ENCODE measurements at places on chromosomes 2 and 18.

GRCh38 chr18:77086034-77086433 is 46.5 kb downstream of the MBP start:
- no peak for DNase-seq

- DNase-seq = no peak
These were observed 62.3 kb upstream of the ITGA4 start for GRCh38 chr2:181394741-181395437.

DNA sequence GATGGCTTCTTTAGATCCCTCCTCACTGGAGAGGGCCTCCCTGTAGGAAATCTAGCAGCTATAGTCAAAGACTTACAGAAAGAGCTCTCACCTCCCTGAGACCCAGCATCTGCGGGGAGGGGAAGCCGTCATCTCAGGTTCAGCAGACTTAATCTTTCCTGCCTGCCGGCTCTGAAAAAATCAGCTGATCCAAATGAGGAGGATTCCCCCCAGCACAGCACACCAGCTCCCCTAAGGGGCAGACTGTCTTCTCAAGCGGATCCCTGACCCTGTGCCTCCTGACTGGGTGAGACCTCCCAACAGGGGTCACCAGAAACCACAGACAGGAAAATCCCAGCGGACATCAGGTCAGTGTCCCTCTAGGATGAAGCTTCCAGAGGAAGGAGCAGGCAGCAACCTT is 601.9 kb downstream of the CNTNAP5 start:
- no peak for DNase-seq

GRCh38 chr2:39234754-39235153 is 9.0 kb downstream of the CDKL4 start:
- DNase-seq = no peak

GRCh38 chr2:142037744-142038143 is 93.1 kb downstream of the LRP1B start:
- no peak for DNase-seq

- DNase-seq = no peak
These were observed 82.3 kb downstream of the NDUFA10 start for GRCh38 chr2:239942871-239943311.

GRCh38 chr2:201980389-201980821 is 53.2 kb upstream of the FZD7 start:
- no peak for DNase-seq

- no peak for DNase-seq
These were observed 17.5 kb upstream of the RAB31 start for GRCh38 chr18:9690418-9691188.

- DNase-seq = no peak
These were observed 288.0 kb downstream of the TDRD15 start for GRCh38 chr2:21411741-21412140.

DNA sequence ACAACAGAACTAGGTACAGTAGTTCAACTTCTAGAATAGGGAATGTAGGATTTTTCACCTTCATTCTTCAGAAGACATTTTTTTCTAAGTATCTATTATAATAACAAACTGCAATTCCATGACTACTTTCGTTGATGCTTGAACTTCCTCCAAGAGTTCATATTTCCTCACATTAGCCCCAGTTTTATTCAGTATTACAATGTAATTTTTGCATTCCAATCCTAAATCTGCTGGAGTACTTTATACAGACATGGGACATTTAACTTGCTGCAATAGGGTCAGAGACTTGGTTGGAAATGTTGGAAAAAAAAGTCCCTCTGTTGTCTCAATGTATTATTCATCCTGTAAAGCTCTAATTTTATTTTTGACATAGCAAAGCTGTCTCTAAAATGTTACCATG is 19.6 kb upstream of the FTCDNL1 start:
- no peak for DNase-seq

GRCh38 chr18:3027370-3027891 is 14.5 kb upstream of the LPIN2 start:
- no peak for DNase-seq

DNA sequence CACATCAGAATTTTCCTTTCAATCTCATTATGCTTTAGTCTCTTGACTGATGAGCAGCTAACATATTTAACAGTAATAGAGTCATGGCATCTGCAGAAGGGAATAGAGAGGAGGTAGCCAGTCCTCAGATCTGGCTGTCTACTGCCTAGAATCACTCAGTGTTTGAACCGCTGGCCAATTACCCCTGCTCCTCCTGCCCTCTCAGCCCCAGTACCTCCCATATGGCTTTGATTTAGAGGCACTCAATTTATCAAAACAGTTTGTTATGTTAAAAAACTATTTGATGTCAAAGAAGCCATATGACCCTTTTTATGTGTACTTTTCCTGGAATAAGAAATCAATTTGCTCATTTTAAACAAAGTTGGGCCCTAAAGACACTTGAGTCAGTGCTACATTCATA is 355.2 kb downstream of the CMPK2 start:
- no peak for DNase-seq

GRCh38 chr2:109611467-109612095 is 2.2 kb downstream of the SEPTIN10 start:
- DNase-seq = no peak

GRCh38 chr18:75176849-75177248 is 32.1 kb downstream of the PTGR3 start:
- DNase-seq = no peak
